ENCODE measurements at places on chromosomes 5 and 9.

DNA sequence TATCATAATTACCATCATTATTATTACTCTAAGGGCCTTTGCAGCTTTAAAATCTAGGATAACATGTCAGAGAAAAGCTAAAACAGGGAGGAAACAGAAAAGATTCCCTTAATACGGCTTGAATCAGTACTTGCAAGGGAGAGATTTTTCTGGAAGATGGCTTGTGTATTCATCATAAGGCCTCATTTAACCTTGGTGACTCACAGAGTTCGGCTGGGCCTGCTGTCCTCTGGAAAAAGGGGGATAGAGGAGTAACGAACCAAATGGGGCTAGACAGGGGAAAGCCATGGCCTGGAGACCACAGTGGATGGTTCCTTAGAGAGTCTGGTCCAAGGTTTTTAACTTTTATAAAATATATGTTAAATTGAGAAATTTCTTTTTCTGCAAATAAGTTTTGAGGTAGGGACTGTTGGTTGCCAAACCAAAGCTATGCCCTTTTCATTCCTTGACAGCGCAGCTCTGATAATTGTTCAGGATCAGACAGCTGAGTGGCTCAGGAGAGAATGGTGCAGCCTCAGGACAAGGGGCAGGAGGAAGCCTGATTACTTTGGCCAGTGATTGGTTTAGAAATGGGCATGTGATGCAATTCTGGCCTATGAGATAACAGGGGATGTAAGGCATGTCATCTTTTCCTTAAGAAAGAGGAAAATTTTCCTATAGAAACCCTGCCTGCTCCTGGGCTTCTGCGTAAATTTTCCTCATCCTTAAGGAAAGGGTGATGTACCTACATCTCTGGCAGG lies 25.6 kb upstream of the GSN start:
- DNase-seq: no peak

GRCh38 chr5:29720954-29721353 lies 1472.5 kb upstream of the CDH6 start:
- no peak for DNase-seq

- no peak for DNase-seq
Measured at GRCh38 chr5:74966141-74967026, 86.0 kb downstream of the GCNT4 start.

DNA sequence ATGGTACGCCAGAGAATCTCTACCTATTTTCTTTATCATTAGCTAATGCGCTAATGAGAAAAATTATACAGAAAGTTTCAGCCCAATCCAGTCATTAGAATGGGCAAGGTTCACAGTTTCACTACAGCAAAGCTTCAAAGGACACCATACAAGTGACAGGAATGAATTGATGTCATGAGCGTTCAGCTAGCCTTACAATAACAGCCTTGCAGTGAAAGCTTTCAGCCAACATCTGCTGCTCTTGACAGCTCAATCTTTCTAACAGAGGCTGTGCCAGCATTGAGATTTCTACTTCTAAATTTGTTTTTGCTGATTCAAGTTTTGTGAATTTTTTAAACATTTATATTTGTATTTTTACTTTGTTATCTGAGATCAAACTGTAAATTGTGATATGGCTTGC lies 302.4 kb upstream of the FAM174A start:
- no peak for DNase-seq

DNA sequence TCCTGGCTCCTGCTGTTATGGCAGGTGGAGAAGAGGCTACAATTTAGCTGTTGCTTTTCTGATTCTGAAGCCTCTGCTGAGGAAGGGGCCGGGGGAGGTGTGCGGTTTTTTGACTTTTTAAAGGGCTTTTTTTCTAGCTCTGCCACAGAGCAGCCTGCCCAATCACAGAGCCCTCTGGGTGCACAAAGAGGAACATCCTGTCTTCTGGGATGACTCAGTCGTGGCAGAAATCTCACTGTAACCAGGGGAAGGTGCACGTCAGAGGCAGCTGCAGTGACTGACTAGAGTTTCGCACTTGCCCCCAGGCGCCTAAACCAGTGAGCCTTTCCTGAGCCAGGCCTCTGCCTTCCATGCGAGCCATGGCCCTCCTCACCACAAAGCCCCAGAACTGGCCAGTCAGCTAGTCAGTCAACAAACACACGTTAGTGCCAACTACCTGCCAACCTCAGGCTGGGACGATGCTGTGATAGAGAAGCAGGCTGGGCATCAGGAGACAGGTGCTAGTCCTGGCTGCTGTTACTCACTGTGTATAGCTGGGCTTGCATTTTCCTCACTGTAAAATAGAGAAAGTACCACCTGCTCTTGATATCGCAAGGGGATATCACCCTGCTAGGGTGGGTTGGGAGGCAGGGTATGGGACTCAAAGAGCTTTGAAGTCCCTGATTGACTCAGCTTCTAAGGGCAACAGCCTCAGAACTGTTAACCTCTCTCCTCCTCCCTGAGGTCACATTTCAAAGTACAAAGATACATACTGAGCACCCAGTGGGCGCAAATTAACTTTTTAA lies 2.2 kb downstream of the AKNA start:
- DNase-seq: peak; percentile 33

GRCh38 chr5:57880216-57880615 lies 397.6 kb upstream of the ACTBL2 start:
- DNase-seq: no peak

DNA sequence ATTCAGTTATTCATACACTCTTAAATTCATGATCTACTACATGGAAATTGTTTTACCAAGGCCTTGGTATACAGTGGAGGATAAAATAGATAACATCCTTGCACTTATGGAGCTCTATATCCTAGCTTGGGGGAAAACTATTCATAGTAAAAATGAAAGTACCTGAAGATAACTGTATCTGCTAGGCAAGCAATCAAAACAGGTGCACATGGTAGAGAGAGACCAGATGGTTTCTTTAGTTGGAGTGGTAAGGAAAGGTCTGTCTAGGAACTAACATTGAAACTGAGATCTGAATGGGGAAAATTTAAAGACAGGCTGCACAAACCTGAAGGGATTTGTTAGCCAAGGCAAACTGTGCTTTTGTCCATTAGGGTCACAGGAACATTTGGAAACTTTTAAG lies 11.1 kb upstream of the SLCO4C1 start:
- no peak for DNase-seq

GRCh38 chr5:74396913-74397622 lies 243.5 kb downstream of the ENC1 start:
- no peak for DNase-seq

DNA sequence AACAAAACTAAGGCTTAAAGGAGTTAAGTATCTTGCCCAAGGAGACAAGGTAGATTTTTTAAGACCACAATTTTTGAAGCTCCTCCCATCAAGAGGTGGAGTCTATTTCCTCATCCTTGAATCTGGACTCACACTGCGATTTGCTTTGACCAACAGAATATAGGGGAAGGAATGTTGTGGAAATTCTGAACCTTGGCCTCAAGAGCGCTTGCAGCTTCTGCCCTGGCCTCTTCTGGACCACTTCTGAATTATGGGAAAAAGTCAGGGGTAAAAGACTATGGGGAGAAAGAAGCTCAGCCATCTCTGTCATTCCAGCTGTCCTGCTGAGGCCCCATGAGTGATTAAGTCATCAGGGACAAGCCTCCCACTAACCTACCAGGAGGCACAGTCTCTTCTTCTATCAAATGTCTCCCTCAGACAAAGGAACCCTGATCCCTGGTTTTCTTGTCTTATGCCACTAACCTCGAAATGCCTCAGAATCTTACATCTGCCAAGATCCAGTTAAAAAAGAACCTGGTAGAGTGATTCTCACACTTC lies 25.9 kb downstream of the MAPKAP1 start:
- no peak for DNase-seq

GRCh38 chr5:99169309-99169708 lies 240.5 kb upstream of the CHD1 start:
- DNase-seq: no peak

GRCh38 chr5:137040024-137040423 lies 459.1 kb downstream of the SPOCK1 start:
- no peak for DNase-seq

DNA sequence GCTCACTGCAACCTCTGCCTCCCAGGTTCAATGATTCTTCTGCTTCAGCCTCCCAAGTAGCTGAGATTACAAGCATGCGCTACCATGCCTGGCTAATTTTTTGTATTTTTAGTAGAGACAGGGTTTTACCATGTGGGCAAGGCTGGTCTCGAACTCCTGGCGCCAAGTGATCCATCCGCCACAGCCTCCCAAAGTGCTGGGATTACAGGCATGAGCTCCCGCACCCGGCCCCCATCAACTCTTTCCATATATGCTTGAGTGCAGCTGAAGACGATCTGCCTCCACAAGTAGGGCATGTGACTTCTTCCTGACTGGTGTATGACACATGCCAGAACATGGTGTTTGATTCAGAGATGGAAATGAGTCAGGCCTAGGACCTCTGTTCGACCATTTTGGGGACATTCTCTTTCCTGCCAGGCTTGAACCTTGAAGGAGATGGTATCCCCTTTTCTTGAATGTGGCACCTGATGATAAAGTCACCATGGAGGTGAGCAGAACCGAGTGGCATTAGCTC lies 7.5 kb upstream of the CNOT6 start:
- no peak for DNase-seq

DNA sequence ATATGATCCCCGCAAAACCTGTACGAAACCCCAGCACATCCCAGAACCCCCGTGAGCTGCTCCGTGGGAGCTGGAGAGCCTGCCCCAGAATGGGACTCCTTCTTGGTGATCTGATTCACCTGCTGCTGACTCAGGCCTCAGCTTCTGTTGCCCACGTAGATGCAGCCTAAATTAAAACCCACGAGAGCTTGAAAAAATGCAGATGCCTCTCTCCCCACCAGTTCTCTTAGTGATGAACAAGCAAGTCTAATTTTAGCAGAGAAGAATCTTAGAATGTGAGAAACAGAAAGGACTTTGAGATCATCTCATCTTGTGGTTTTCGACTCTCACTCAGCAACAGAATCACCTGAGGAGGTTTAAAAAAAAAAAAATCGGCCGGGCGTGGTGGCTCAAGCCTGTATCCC lies 57.6 kb downstream of the TMOD1 start:
- DNase-seq: no peak

GRCh38 chr5:76363352-76364225 lies 39.5 kb upstream of the IQGAP2 start:
- peak; percentile 29 for DNase-seq

DNA sequence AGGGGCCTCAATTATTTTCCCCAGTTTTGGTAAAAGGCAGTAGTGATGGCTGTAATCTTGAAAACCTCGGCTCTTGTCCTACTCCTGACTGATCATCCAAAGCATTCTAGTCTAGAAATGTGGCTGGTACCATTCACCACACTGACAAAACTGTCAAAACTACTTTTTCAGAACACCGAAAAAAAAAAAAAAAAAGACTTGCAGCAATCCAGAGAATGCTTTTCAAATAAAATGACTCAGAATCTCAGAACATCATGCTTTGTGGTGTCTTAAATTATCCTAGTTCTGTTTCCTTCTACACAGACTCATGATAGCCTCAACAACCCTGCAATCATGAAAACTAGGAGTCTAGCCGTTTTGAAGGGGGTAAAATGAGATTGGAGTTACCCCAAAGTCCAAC lies 13.4 kb downstream of the SLC28A3 start:
- DNase-seq: no peak

GRCh38 chr5:26388976-26389375 lies 649.4 kb downstream of the CDH9 start:
- no peak for DNase-seq

- DNase-seq: no peak
Measured at GRCh38 chr5:120730214-120730613, 266.1 kb downstream of the PRR16 start.

GRCh38 chr9:121836366-121836885 lies 185.0 kb downstream of the DAB2IP start:
- no peak for DNase-seq

DNA sequence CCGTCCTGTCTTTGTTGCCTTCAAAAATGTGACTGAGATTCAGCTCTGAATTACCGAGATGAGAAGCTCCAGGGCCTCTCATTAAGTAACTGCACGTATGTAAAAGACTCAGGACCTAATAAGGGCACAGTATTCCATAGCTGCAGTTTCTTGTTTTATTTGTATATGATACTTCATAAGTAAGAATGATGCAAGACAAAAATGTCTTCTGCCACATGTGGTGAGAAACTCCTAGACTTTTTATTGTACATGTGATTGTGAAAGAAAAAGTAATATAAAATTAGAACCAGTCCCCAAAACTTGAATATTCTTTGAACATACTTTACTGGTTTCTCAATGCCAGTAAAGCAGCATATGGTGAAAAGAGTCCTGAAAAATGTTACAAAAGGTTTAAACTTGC lies 110.1 kb upstream of the OTULINL start:
- no peak for DNase-seq

DNA sequence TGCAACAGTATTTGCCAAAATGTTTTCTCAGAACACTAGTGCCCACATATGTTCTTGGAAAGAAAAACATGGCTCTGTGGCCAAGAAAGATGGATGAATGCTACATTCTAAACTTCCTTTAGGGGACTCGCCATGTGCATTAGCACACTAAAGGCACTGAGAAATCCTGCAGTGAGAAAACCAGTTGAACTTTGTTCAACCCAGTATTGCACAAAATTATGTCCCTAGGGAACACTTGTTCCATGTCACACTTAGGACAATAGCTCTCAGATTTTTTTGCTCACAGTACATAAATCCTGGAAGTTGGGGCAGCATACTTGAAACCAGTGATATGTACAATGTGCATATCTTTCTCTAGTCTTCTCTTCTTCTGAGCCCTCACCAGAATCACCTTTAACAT lies 96.6 kb downstream of the ADRB2 start:
- DNase-seq: no peak

DNA sequence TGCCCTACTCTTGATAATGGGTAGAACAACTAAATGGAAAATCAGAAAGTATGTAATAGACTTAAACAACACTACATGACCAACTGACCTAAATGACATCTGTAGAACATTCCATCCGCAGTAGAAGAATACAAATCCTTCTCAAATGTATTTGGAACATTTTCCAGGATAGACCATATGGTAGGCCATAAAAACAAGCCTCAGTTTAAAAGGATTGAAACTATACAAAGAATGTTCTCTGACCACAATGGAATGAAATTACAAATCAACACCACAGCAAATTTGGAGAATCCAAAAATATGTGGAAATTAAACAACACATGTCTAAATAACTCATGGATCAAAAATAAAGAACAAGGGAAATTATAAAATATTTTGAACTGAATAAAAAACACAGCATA lies 189.2 kb downstream of the NDUFS4 start:
- DNase-seq: no peak

- DNase-seq: no peak
Measured at GRCh38 chr5:141871870-141872269, 6.3 kb downstream of the PCDH1 start.

DNA sequence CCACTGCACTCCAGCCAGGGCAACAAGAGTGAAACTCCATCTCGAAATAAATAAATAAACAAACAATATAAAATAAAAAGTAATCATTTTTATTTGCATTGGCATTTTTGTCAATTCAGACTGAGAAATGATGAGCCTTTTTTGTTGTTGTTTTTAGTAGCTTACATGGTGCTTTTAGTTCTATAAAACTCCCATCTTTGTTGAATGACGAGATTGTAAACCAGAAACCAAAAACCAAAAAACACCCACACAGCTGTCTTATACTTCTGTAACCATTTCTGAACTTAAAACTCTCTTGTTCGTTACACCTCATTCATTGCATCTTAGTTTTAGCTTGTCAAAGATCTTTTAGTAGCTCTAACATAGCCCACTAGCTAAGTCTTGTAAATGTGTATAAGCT lies 44.7 kb downstream of the GGTA1 start:
- DNase-seq: no peak

- peak; percentile 40 for DNase-seq
Measured at GRCh38 chr9:134267881-134268724, 58.2 kb upstream of the RXRA start.
